ENCODE measurements at places on chromosomes 4 and X. TPM values are rescaled to one million over a fixed set of nuclear protein-coding genes. Genes with fewer than 3 reads are reported as not detected.

ADGRL3 gene
- not detected for total RNA-seq

TMPRSS11B gene
- not detected for total RNA-seq

AKAP14 gene
- not detected for total RNA-seq

WFS1 gene
- 15.6 TPM for total RNA-seq

ADGRA3 gene
- 59.6 TPM for total RNA-seq

PCDH18 gene
- total RNA-seq, result 7.8 TPM

GRID2 gene
- not detected for total RNA-seq

AFM gene
- total RNA-seq, result 0.15 TPM

PASD1 gene
- not detected for total RNA-seq

PPEF2 gene
- total RNA-seq, result not detected

NKX3-2 gene
- 2.4 TPM for total RNA-seq

FGF13 gene
- 36.5 TPM for total RNA-seq

RTL5 gene
- total RNA-seq, result 8.4 TPM

OCIAD2 gene
- total RNA-seq, result 166 TPM
